ENCODE measurements at places on chromosomes 3 and 15. TPM values are rescaled to one million over a fixed set of nuclear protein-coding genes. Genes with fewer than 3 reads are reported as not detected.
A peak's percentile ranks its signal among the peaks of the same experiment; 100 is the strongest.

GRCh38 chr15:99616773-99617342 lies 51.1 kb downstream of the MEF2A start:
- no peak for DNase-seq

DNA sequence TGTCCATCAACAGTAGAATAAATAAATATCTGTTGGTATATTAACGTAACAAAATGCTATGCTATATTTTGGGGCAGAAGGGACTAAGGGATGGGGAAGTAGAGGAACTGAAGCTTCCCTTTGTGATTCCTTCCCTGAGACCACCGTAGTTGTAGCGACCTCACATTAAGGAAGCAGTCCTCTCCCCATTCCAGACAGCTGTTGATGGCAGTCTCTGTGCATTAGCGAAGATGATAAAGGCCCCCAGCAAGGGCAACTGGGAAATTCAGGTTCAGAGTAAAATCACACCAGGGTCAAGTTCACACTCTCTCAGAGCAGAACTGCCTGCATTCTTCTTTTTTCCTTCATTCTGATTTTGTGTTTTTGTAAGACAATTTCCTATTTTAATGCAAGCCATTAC lies 259.0 kb downstream of the MEX3B start:
- DNase-seq: no peak

- no peak for DNase-seq
Observed at GRCh38 chr3:96331341-96331740, 483.1 kb upstream of the EPHA6 start.

GRCh38 chr3:61111825-61112224 lies 139.4 kb downstream of the FHIT start:
- DNase-seq: no peak

DNA sequence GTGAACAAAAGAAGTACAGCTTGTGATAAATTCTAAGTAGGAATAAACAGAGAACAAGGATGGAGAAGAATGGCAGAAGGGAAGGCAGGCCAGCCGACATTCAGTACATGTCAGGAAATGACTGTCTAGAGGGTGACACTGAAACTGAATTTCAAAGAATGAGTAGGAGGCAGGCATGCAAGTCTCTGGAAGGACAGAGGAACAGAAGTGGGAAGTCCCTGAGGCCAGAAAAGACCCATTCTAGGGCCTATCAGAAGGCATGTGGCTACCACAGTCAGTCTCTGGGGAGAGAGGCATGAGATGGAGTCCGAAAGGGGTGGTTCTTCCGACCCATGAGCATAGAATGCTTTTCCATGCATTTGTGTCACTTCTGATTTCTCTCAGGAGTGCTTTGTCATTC lies 243.5 kb upstream of the UBE2E2 start:
- no peak for DNase-seq

DNA sequence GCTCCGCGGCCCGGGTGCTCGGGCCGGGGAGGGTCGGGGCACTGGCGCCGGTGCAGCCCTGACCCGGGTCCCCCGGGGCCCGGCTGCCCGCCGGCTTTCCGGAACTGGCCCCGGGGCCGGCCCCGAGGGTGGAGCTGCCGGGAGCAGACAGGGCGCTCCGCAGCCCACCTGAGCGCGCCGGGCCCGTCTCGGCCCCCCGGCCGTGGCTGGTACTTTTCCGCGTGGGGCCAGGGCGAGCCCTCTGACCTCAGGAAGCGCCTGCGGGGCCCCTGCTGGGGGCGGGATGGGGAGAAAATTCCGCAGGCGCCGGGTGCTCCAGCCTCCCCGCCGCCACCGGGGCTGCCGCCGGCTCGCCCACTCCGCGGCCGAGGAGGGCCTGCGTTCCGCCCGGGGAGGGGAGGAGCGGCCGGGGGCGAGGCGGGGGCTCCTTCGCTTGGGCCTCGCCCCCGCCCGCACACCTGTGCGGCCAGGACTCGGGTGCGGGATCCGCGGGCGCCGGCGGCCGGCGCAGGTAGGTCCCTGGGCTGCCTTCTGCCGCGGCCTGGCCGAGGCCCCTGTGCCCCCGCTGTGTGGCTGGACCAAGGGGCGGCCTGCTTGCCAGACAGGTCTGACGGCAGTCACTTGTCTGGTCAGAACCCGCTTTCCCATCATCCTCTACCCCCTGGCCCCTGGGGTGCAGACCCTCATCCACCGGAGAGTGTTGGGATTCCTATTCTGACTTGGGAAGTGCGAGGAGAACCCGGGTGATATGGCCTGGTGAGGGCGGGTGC lies 3.5 kb downstream of the FURIN start:
- peak; percentile 30 for DNase-seq

DNA sequence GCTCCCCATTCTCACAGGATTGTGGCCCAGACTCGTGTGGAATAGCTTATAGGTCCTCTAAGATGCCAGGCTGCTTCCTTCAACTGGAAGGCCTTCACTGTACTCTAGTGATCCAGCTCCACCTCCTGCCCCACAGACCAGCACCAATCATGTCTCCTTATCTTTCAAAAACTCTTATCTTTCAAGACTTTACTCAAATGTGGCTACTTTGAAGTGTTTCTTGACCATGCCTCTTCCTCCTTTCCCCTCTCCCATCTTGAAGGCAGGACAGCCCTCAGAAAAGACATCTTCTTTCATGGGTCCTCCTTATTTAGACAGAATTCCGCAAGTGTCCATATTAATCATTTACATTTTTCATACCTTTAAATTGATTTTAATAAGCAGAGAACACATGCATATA lies 142.3 kb downstream of the CHST2 start:
- DNase-seq: no peak

DNA sequence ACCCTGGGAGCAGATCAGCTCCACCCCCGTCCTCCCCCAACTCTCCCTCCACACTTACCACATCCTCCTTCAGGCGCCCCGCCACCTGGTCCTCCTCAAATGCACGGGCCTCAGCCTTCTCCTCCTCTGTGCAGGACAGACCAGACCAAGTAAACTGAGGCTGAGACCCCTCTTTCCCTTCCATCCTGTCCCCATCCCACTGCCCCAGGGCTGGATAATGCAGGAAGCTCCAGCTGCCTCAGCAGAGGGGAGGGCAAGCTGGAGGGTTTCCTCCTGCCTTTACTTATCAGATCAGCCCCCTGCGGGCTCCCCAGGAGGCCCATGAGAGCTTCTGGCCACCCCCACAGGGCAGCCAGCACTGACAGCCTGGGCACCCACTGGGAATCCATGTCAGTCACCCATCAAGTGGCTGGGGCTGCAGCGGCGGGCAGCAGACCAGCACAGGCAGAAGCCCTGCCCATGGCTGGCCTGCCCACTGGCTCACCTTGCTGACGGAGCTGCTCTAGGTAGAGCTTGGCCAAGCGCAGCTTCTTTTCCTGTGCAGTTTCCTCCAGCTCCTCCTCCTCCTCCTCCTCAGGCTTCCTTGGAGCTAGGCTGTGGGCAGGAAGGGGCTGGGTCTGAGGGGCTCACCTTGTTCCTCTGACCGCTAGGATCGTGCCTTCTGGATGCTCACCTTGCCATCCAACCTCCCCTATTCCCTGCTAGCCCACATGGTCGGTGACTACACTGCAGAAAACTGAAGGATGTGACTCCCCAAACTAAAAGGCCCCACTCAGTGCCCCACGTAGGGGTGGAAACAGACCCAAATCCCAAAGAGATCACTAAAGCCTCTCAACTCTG lies 3.9 kb downstream of the RRP9 start:
- DNase-seq: no peak

DNA sequence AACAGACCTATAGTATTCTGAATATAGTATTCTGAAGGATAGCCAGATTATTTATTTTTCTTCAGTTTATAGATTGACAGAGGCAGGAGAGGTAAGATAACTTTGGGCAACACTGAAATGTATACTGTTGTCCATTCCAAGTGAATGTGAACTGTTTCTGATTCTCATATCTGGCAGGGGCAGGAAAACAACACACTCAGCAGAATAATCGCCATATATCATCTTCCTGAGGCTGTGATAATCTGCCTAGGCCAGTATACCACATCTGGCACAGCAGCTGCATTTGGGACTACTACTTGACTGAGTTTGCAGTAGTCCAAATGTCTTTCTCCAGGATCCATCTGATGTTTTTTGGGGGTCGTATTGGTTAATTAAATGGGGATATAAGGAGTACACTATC lies 22.4 kb upstream of the SETD2 start:
- no peak for DNase-seq

Gene ZMAT3
- total RNA-seq: 8.1 TPM

Gene SERPINI2
- 2.2 TPM for total RNA-seq

Gene SERINC4
- total RNA-seq: 0.10 TPM

Gene VIPR1
- total RNA-seq: 18.7 TPM

Gene TRANK1
- total RNA-seq: 9.7 TPM

Gene CHRD
- total RNA-seq: 33.5 TPM

Gene ACVR2B
- 27.8 TPM for total RNA-seq
